Stimulated activated CD4-positive, alpha-beta T cell treated with anti-CD3 and anti-CD28 coated beads, TNF-alpha, amount 100 ng/mL, for 48 hours (primary cell): ENCODE measurements at places on chromosomes 4 and X.

DNA sequence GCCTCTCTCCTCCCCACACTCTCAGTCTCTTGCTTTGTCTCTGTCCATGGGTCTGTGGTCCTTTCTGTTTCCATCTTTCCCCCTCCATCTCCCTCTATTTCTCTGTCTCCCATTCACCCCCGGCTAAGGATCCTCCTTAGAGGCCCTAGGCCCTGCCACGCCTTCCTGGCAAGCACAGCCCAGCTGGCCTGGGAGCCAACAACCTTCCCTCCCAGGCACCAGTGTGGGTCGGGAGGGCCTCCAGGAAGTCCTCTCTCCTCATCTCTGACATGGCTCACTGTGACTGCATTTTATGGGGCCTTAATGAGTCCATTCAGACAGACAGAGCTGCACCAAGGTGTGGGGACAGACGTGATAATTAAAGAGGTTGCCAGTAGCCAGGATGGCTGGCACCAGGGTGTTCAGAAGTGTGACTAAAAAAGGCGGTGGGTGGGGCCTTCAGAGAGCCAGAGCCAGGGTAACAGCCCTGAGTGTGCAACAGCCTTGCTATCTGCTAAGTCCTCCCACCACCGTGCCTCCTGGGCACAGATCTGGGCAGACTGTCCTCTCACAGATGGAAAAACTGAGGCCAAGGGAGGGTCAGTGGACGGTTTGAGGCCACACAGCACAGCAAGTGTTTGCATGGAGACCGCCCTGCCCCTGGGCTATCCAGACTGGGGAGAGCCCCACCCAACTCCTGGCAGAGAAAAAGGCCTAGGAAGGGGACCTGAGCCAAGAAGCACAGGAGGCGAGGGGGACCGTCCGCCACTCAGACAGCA is 31.5 kb downstream of the BLOC1S4 start:
- DNase-seq = no peak

GRCh38 chr4:189022440-189023035 is 883.3 kb downstream of the TRIML1 start:
- DNase-seq = no peak

DNA sequence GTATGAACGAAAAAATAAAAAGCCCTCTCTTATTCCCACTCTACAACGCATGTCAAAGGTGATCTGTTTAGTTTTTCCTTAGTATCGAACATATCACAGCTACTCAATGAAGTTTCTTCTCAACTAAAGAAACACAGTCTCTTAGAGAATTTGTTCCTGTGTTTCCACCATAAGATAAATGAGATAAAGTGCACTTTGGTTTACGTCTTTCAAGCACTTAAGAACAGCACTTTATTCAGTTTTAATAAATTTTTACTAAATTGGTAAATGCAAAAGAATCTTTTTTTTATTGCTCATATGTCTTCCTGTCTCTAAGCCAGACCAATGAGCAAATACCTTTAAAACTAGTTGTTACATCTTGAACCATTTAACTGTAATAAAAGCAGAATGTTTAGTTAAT is 259.8 kb downstream of the CHIC1 start:
- no peak for DNase-seq

DNA sequence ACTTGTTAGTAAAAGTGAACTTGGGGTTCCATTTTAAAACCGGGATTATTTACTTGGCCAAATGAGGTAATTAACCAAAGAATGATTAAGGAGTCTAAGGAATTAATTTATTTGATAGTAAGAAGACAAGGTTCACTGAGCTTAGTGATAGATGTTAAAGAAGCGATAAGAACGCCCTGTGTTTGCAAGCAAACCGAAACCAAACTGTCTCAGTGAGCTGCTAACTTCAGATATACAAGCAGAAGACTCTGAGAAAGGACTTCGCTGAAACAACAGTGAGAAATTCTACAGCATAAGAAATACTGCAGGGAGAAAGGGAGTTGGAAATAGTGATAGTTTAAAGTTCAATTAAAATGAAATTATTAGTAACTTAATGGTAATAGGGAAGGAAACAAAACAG is 37.6 kb upstream of the SHISA3 start:
- no peak for DNase-seq

GRCh38 chr4:185335579-185335978 is 60.1 kb downstream of the LRP2BP start:
- no peak for DNase-seq

DNA sequence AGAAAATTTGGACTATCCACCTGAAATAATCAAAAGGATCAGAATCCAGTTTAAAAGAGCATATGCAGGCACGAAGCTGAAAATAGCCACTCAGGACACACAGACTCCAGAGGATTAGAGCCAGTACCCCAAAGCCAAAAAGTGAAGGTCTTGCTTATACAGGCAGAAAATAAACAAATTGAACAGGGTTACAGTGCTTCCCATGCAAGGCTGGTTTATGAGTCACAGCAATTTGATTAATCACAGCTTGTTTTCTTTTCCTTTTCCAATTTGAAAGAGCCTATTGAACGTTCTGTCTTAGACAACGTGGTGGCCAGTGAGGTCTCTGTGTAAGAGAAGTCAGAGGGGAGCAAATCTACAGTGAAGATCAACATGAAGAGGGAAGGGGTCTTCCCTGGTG is 10.2 kb downstream of the HGFAC start:
- DNase-seq = no peak

- no peak for DNase-seq
Observed at GRCh38 chrX:115018944-115019343, 1.5 kb upstream of the IL13RA2 start.

GRCh38 chr4:128292349-128292748 is 4.7 kb upstream of the PGRMC2 start:
- DNase-seq = no peak

DNA sequence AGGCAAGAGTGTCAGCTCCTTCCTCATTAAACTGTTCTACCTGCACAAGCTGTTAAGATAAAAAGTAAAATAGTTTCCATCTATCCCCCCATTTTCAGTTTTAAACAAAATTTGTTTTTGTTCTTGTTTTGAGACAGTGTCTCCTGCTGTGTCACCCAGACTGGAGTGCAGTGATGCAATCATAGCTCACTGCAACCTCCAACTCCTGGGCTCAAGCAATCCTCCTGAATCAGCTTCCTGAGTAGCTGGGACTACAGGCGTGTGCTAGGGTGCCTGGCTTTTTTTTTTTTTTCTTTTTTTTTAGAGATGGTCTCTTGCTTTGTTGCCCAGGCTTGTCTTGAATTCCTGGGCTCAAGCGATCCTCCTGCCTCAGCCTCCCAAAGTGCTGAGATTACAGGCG is 105.4 kb downstream of the HS6ST2 start:
- DNase-seq = no peak

DNA sequence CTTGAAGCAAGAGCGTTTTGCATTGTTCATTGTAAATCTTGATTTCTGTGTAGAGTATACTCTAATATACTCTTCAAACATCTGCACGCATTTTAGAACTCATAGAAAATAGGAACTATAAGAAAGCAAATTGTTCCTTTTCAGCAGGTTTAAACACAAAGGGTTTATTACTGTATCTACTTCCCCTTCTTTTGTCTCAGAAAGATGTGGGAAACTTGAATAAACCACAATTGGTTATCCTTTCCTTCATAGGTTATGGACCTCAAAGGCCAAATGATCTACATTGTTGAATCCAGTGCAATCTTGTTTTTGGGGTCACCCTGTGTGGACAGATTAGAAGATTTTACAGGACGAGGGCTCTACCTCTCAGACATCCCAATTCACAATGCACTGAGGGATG is 46.0 kb upstream of the GUCY1B1 start:
- DNase-seq = no peak

DNA sequence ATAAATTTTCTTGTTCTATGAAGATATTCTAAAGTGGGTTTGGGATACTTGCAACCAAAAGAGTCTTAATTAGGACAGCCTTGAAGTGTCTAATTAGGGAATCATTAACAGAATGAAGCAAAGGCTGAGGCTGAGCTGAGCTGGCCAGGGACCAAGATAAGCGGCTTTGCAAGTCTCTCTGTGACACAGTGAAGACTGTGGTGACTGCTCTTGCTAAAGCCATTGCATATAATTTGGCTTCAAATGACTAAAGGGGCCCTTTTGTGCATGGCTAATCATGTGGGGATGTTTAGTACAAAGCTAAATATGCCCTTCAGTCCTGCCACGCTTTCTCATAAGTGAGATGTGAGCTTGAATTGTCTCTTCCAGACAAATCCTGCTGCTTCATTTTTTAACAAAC is 31.2 kb upstream of the GYPA start:
- DNase-seq = no peak
